Right ventricle myocardium inferior (tissue), 1 donor: ENCODE measurements at places on chromosomes 1 and 21.

- no peak for DNase-seq
Measured at GRCh38 chr21:23949493-23949892, 1657.8 kb downstream of the MRPL39 start.

GRCh38 chr21:17931080-17931479 lies 111.9 kb upstream of the C21orf91 start:
- DNase-seq = no peak

DNA sequence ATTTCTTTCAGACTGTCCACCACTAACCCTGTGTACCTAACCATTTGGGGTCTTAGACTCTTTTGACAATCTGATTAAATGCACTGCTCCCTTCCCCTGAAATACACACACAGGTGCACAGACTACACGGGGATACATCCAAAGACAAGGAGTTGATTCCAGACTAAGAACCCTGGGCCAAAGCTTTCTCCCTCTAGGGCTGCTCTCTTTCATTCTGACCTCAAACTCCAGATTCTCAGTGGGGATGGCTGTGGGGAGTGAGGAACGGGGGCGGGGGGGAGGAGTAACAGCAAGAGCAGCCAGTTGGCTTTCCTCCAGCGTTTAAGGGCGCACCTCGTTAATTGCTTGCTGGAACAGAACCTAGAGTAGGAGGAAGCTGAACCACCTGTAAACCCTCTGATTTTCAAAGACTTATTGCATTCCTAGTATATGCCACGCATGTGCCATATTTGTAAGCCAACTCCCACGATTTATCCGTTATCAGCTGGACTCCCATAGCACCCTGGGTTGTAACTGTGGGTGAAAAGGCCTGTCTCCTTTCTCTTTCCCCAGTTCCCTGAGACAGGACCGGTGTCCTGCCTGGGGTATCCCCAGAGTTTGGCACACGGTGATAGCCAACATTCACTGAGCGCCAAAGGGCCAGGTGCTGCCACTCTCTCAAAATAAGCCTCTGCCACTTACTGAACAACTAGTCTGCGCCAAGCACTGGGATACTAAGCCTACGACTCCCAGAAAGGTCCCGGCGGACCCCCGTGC lies 920 bp downstream of the MTHFR start:
- DNase-seq = peak; percentile 62

DNA sequence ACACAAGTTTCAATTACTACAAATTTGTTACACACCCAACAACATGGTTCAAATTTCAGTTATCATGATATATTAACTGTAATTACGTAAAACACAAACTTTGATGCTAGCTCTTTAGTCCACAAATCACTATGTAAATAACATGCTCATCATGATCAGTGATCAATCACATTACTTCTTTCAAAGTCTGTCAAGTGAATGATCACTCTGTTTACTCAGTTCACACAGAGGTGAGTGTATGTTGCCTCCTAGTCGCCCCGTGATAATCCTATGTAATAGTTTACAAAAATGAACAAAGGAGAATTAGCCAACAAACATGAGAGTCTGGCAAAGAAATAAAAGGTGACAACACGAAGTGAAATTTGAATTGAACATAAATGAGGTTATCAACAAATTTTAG lies 14.3 kb downstream of the EDEM3 start:
- DNase-seq = no peak

GRCh38 chr1:37862330-37862729 lies 2.9 kb upstream of the MTF1 start:
- DNase-seq = no peak

DNA sequence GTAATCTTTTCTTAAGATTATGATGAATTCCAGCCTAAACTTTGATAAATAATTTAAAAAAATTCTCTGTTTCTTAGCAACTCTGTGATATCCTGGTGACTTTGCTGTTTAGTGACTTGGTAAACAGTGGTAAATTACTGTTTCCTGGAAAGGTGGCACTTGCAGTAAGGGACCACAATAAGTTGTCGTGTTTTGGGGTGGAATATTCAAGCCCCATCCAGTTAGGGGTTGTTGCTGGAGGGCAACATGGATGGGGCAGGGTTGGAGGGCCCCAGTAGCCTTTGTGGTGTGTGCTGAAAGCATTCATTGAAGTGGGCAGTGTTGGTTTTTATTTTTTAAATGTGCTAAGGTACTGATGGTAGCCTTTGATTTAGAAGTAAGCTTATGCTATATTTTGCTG lies 30.3 kb downstream of the PRDM2 start:
- DNase-seq = no peak
